ENCODE measurements at places on chromosomes 7 and 10. TPM values are rescaled to one million over a fixed set of nuclear protein-coding genes. Genes with fewer than 3 reads are reported as not detected.
A peak's percentile ranks its signal among the peaks of the same experiment; 100 is the strongest.

DNA sequence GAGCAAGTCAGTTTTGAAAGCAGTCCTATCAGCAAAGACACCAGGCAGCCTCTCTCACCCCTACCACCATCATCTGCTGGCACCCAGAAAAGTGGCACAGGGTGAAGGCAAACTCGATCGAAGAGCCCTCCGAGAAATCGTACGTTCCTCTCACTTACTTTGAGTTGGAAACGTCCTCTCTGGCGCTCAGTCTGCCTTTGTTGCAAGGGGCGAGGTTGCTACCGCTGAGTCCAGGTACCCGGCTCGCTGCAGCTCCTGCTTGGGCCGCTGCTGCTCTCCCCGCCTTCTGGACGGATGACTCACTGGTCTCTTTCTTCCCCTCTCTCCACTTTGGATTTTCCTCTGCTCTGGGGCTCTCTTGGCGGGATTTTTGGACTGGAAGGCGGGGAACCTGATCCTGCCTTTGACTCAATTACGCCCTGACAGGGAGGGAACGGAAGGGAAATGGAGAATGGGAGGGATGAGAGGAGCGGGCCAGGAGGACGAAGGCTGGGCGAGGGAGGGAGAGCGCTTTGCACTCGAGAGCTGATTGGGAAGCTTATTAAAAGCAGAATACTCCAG lies at the start of gene PTN:
TSS of gene PTN (minus strand) at position 453 of the 561 bp plus-strand sequence. CDS start 88,760 bp downstream, outside the sequence.
- no peak within 1 kb of the TSS for H3K27ac ChIP-seq
- peak; percentile 68 for DNase-seq
- no peaks in the 10 kb centered on the region for H3K4me1 ChIP-seq
- no peaks in the 10 kb centered on the region for H3K36me3 ChIP-seq

- no peak for DNase-seq
- no peak overlapping the region for H3K27ac ChIP-seq
- no peaks in the 10 kb centered on the region for H3K4me1 ChIP-seq
- H3K36me3 ChIP-seq = no peaks in the 10 kb centered on the region
- no peak overlapping the region for H3K4me3 ChIP-seq
These were observed 36.9 kb downstream of the MEIG1 start for GRCh38 chr10:14995964-14996565.

GRCh38 chr10:26543567-26544306 lies 105.6 kb downstream of the APBB1IP start:
- no peaks in the 10 kb centered on the region for H3K27me3 ChIP-seq
- no peak overlapping the region for H3K27ac ChIP-seq
- no peak for DNase-seq
- H3K36me3 ChIP-seq = no peaks in the 10 kb centered on the region

DNA sequence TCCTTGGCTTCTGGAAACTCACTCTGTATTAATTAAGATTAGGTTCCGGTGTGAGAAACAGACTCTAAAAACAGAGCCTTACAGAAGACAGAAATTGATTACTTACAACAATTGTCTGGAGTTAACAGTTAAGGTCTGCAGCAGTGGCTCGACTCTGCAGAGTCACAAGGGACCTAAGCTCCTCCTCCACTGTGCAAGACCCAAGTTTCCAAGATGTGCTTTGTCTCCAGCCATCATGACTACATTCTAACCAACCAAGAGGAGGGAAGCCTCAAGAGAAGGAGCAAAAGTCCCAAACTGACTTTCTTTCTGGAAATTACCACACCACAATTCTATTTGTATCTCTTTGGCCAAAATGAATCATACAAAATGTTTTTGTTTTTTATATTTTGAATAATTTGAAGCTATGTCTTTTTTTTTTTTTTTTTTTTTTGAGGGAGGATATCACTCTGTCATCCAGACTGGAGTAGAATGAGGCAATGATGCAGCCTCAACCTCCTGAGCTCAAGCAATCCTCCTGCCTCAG lies 14.2 kb upstream of the ODAD2 start:
- no peak overlapping the region for H3K27ac ChIP-seq
- DNase-seq = no peak

DNA sequence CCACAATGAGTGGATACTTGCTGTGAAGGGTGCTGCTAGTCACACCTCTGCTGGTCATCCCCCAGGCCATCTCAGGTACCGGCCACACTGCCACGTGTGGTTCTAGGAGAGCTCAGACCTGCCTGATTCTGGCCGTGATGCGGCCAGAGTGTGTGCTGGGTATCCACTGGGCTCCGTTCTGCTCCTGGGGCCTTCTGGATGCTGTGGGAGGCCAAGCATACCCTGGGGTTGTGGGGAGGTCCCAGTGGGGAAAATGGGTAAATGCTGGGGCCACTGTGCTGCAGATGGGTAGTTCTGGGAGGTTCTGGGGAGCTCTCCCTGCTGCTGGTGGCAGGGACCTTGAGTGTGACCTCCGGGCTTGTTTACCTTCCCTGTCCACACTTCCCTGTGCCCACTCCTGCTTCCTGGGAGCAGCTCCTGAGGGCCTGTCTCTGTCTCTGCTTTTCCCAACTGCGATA lies 318.4 kb downstream of the GLRX3 start:
- H3K4me1 ChIP-seq = no peaks in the 10 kb centered on the region
- H3K27me3 ChIP-seq = peaks cover 12% of the 10 kb centered on the region
- no peaks in the 10 kb centered on the region for H3K36me3 ChIP-seq
- H3K4me3 ChIP-seq = no peak overlapping the region
- no peak overlapping the region for H3K27ac ChIP-seq

DNA sequence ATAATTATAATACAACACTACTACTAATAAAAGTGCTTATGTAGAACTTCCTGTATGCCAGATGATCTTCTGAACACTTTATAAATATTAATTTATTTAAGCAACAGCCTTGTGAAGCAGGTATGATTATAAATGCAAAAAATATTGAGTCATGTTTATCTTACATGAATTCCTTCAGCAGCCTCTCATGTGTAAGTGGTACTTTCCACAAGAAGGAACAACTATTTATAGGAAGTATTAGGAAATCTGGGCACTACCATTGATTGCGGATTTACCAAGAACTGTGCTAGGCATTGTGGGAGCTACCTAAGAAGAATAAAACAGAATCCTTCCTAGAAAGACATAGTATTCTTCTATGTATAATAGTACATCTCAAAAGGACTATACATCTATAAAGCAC lies 10.7 kb upstream of the STEAP4 start:
- no peak overlapping the region for H3K27ac ChIP-seq
- H3K4me3 ChIP-seq = no peak overlapping the region
- peaks cover 4% of the 10 kb centered on the region for H3K4me1 ChIP-seq
- no peaks in the 10 kb centered on the region for H3K36me3 ChIP-seq

- no peak overlapping the region for H3K27ac ChIP-seq
- H3K4me1 ChIP-seq = no peaks in the 10 kb centered on the region
- DNase-seq = no peak
- no peak overlapping the region for H3K4me3 ChIP-seq
These were observed 94.9 kb downstream of the GPR26 start for GRCh38 chr10:123761038-123761428.

DNA sequence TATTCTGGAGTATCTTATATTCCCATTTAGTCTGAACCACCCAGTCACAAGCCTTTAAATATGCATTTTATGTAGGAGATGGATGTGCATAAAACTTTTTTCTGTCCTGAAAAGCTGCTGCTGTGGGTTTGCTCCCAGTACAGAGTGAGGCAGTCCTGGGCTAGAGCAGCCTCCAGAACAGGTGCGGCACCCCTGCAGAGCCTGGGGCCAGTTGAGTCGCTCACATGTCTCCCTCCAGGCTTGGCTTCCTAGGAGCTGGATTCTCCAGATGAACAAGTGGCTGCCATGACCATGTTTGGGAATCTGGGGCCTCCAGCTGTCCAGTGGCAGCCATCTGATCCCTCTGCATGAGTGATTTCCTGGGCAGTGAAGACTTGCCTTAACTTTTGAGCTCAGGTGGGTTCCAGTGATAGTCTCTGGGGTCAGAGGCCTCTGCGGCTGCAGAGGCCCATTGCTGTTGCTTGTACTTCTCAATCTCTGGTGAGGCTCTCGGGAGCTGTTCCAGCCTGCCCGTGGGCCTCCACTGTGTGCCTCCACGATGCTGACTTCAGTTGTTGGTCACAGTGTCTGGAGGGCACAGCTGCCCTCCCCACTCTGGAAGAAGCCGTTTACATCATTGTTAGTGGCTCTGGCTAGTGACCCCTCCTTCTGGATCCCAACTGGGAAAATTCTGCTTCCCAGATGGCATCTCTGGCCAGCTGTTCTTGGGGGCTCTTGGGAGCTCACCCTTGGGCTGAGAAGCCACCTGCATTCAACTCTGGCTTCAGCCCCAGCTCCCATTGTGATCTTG lies 120.4 kb downstream of the EMX2 start:
- H3K27ac ChIP-seq = no peak overlapping the region
- H3K4me1 ChIP-seq = no peaks in the 10 kb centered on the region
- H3K27me3 ChIP-seq = no peaks in the 10 kb centered on the region

DNA sequence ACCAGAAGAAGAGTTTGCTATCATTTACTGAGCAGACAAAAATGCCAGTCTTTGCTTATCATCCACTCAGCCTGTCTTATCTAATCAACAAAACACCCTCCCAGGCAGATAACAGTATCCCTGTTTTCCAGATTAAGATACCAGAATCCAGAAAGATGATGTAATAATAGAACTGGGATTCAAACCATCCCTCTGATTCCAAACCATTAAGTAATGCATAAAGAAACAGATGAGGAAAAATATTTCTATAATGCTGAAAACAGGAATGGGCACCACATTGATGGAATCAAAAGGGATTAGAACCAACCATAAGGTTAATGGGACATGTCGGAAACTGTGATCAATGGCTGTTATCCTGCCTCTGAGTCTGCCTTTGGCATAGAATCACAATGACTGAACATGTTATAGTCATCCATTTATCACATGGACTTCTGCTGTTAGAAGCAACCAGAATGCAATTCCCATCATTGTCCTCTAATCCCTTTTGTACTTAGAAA lies 92.1 kb upstream of the RSU1 start:
- H3K36me3 ChIP-seq = no peaks in the 10 kb centered on the region
- H3K27ac ChIP-seq = no peak overlapping the region
- H3K4me3 ChIP-seq = no peak overlapping the region
- no peak for DNase-seq
- H3K27me3 ChIP-seq = no peaks in the 10 kb centered on the region

- no peak overlapping the region for H3K4me3 ChIP-seq
- H3K36me3 ChIP-seq = no peaks in the 10 kb centered on the region
- H3K4me1 ChIP-seq = no peaks in the 10 kb centered on the region
- H3K27me3 ChIP-seq = no peaks in the 10 kb centered on the region
- no peak for DNase-seq
These were observed 52.6 kb downstream of the PFKP start for GRCh38 chr10:3119796-3120459.

GRCh38 chr10:47038881-47039561 lies 127.8 kb downstream of the PTPN20 start:
- no peaks in the 10 kb centered on the region for H3K36me3 ChIP-seq
- DNase-seq = no peak
- H3K27me3 ChIP-seq = no peaks in the 10 kb centered on the region
- H3K4me1 ChIP-seq = no peaks in the 10 kb centered on the region

Gene LRRN3
- 43.7 TPM for total RNA-seq

- H3K36me3 ChIP-seq = no peaks in the 10 kb centered on the region
- no peak overlapping the region for H3K27ac ChIP-seq
- peaks cover 51% of the 10 kb centered on the region for H3K4me1 ChIP-seq
- no peaks in the 10 kb centered on the region for H3K27me3 ChIP-seq
- H3K4me3 ChIP-seq = peak overlapping the region; percentile 15
These were observed 55.2 kb downstream of the EGFR start for GRCh38 chr7:55073976-55074528.

DNA sequence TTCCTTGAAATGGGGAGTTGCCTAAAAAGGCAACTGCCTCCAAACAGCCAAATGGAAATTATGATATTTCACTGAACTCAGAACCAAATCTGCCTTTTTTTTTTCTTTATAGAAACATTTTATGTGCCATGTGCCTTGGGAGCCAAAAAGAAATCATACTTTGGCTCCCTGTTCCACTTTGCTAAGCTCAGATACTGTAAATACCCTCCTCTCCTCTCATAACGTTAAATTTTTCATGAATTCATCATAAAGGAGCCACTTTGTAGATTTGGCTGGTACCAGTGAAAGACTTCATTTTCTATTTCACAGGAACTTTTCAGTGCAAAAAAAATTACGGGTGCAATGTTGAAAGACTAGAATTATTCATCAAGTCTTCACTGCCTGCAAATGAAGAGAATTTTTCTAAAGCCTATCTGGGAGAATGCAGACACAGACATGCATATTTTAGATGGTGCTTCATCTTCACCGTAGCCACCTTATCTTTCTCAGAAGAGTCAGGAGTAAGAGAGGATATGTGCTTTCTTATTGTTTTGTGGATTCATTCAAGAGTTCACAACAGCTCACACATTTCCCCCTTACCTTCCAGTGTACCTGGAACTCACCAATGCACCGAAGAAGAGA lies 742.3 kb upstream of the GALNT17 start:
- no peaks in the 10 kb centered on the region for H3K4me1 ChIP-seq
- no peaks in the 10 kb centered on the region for H3K36me3 ChIP-seq
- H3K27me3 ChIP-seq = no peaks in the 10 kb centered on the region

- no peak for DNase-seq
- no peak overlapping the region for H3K4me3 ChIP-seq
- H3K27me3 ChIP-seq = no peaks in the 10 kb centered on the region
- H3K4me1 ChIP-seq = no peaks in the 10 kb centered on the region
These were observed 221.7 kb downstream of the ZWINT start for GRCh38 chr10:56139405-56139804.

DNA sequence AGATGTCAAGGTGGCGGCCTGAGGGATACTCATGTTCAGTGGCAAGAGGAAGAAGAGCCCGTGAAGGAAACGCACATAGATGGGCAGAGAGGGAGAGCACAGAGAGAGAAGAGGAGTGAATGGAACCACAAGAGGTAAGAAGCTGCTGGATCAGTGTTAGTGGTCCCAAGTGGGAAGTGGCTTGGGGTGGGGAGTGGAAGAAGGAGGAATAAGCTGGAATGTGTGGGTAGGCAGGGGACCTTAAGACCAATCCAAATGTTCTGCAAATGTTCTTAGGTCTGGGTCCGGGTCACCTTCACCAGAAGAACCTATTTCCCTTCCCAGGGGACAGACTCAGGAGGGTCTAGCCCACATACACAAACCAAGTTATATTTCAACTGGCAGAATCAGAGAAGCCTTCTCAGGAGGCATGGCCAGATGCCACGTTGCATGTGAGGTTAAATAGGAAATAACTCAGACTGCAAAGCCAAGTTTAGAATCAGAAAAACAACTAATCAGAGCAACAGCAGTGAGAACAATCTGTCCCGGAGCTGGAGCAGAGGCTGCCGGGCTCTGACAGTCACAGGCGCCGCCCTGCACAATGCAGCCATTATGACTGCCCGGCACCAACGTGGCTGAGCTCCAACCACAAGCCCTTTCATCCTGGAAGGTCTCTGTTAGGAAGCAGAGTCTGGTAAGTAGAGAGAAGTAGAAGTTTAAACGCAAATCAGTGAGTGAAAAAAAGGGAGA lies 78.6 kb upstream of the ARMC3 start:
- peaks cover 16% of the 10 kb centered on the region for H3K4me1 ChIP-seq
- peak; percentile 62 for DNase-seq
- H3K4me3 ChIP-seq = no peak overlapping the region
- H3K27me3 ChIP-seq = no peaks in the 10 kb centered on the region
- peak overlapping the region; percentile 83 for H3K27ac ChIP-seq

GRCh38 chr10:80509403-80510161 lies 28.1 kb upstream of the SH2D4B start:
- peaks cover 40% of the 10 kb centered on the region for H3K36me3 ChIP-seq
- H3K4me1 ChIP-seq = peaks cover 45% of the 10 kb centered on the region
- H3K4me3 ChIP-seq = no peak overlapping the region
- H3K27me3 ChIP-seq = no peaks in the 10 kb centered on the region
- peak; percentile 40 for DNase-seq

Measured in adrenal gland (tissue), 19 donors.